Stimulated activated CD4-positive, alpha-beta T cell treated with anti-CD3 and anti-CD28 coated beads, Interleukin-1b, Interleukin-23, amount 100 ng/mL, for 48 hours (primary cell): ENCODE measurements at places on chromosomes 2 and 18.

GRCh38 chr2:175432021-175432420 is 250.5 kb upstream of the ATP5MC3 start:
- no peak for DNase-seq

GRCh38 chr2:209005371-209005770 is 418.5 kb upstream of the MAP2 start:
- no peak for DNase-seq

- no peak for DNase-seq
These were observed 5.9 kb upstream of the EFEMP1 start for GRCh38 chr2:55929476-55929875.

DNA sequence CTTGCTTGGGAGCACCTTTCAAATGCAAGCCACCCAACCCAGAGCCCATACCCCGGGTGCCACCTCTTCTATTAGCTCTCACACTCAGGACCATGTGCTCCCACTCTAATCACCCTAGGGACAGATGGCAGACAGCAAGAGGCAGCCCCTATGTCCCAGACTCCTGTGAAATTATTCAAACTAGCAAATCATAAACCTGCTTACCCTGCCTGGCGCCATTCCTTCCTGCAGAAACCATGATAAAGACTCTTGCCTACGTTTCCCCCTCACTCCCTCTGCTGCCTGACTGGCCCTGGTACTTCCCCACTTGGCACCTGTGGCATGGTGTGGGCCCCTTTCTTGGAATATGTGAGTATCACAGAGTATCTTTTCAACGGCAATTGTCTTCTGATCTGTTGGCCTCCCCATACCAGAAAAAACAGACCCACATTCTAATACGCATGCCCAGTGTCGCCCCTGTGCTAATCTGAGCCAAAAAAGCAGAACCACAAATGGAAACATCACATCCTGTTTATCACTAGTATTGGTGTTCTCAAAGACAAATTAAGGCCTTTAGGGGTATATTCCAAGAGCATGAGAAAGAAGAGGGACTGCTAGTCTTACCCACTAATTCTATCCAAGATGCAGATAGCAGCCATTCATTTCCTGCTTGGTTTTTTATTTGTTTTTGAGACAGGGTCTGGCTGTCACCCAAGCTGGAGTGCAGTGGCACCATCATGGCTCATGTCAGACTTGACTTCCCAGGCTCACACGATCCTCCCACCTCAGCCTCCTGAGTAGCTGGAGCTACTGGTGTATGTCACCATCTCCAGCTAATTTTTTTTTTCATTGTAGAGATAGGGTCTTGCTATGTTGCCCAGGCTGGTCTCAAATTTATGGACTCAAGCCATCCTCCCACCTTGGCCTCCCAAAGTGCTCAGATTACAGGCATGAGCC is 44.1 kb upstream of the TTC39C start:
- peak; percentile 48 for DNase-seq

- DNase-seq, result no peak
These were observed 51.0 kb downstream of the WDR33 start for GRCh38 chr2:127759931-127760330.

GRCh38 chr18:46051731-46052461 is 20.2 kb downstream of the PSTPIP2 start:
- DNase-seq, result no peak

DNA sequence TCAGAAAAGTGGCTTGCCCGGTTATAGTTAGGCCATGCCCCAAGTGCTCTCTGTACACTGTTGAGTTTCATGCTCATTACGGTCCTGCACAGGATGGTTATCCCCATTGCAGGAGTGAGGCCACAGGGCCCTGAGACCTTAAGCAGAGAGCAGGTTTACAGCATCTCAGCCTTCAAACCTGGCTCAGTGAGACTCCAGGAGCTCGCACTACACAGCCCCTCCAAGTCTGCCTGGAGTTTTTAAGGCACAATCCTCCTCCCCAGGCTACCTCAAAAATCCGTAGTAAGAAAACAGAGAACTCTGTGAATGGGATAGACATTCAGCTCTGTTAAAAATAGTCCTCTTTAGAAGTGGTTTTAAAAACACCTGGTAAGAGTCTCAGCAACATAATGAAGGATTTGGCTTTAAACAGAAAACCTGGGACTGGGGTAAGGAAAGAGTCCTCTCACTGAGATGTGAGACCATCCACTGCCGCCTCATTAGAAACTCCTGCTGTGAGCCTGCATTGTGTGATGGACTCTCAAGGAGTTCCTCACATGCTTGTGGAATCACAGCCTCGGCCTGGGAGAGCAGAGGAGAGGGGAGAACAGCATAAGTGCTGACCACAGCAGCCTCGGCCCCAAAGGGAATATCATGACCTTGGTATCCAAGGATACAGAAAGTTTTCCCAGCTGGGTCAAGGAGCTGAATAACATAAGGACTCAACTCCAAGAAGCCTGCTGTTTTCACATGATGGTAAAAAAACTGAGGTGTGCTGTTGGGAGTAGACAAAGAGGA is 214.8 kb downstream of the ATAD2B start:
- DNase-seq, result no peak

GRCh38 chr2:238290091-238290509 is 1.7 kb upstream of the PER2 start:
- peak; percentile 20 for DNase-seq

GRCh38 chr2:88829607-88830463 is 138.4 kb downstream of the RPIA start:
- no peak for DNase-seq

DNA sequence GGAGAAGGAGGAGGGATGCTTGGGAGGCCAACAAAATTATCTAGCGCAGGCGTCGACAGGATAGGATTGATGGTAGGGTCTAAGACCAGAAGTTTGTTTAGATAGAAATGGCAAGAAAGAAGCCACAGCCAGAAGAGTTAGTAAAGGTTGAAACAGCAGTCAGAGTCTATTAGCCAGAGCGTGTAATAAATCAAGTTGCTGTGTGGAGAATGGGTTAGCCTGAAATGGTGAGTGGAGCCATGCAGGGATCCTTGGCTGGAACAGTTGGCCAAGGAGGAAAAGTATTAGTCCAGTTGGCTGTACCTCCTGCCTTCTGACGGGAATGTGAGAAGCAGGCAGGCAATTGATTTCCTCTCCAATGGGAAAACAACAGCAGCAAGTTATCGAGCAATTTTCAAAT is 190.7 kb upstream of the CCDC68 start:
- no peak for DNase-seq

DNA sequence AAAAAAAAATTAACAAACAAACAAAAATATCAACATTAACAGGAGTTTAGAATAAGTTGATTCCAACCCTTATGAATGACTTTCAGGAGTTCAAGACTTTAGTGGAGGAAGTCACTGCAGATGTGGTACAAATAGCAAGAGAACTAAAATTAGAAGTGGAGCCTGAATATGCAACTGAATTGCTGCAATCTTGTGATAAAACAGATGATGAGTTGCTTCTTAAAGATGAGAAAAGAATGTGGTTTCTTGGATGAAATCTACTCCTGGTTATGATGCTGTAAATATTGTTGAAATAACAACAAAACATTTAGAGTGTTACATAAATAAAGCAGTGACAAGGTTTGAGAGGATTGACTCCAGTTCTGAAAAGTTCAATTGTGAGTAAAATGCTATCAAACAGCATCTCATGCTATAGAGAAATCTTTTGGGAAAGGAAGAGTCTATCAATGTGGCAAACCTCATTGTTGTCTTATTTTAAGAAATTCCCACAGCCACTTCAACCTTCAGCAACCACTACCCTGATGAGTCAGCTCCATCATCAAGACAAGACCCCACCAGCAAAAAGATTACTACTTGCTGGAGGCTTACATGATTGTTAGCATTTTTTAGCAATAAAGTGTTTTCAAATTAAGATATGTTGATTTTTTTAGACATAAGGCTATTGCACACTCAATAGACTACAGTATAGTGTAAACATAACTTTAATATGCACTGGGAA is 42.7 kb upstream of the TAF4B start:
- no peak for DNase-seq

DNA sequence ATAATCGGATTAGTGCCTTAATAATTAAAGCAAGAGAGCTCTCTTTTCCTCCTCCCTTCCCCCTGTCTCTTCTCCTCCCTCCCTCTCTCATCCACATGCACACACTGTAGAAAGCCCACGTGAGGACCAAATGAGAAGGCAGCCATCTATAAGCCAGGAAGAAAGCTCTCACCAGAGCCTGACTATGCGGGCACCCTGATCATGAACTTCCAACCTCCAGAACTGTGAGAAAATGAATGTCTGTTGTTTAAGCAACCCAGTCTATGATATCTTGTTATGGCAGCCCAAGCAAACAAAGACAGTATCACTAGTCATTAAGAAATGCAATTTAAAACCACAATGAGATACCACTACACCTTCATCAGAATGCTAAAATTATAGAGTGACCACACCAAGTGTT is 220.3 kb downstream of the EN1 start:
- DNase-seq, result no peak

- no peak for DNase-seq
These were observed 30.2 kb upstream of the HPCAL1 start for GRCh38 chr2:10272464-10272863.

DNA sequence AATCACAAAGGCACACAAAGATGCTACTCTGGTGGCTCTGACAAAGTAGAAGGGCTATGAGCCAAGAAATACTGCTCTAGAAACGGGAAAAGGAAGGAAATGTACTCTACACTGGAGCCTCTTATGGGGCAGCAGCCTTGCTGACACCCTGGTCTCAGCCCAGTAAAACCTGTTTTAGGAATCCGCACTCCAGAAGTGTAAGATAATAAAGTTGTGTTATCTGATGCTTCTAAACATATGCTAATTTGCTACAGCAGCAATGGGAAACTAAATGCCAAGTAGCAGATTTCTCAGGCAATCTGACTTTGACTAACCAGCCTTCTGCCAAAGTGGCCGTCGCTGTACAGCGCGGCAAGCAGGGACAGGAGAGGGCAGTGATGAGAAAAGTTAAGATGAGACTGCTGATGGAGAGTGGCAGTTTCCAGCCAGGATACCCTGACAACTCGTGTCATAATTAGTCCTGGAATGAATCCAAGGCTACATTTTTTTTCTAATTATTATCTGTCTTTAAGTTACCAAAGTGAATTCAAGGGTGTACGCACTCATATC is 99.0 kb downstream of the NETO1 start:
- DNase-seq, result no peak

- no peak for DNase-seq
These were observed 199.8 kb upstream of the HDAC4 start for GRCh38 chr2:239600650-239601049.

DNA sequence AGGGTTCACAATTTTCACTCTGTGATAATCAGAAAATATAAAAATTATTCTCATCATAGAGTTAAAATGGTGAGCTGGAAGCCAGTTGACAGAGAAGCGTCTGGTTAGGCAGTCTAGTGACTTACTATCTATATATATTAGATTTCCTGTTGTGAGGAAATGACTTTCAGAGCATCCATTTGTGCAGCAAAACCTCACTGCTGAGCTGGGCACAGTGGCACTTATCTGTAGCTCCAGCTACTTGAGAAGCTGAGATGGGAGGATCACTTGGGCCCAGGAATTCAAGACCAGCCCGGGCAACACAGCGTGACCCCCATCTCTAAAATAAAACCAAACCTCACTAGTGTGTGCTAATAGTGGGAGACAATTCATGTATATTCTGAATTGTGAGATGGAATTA is 7.2 kb upstream of the KIAA2012 start:
- no peak for DNase-seq

DNA sequence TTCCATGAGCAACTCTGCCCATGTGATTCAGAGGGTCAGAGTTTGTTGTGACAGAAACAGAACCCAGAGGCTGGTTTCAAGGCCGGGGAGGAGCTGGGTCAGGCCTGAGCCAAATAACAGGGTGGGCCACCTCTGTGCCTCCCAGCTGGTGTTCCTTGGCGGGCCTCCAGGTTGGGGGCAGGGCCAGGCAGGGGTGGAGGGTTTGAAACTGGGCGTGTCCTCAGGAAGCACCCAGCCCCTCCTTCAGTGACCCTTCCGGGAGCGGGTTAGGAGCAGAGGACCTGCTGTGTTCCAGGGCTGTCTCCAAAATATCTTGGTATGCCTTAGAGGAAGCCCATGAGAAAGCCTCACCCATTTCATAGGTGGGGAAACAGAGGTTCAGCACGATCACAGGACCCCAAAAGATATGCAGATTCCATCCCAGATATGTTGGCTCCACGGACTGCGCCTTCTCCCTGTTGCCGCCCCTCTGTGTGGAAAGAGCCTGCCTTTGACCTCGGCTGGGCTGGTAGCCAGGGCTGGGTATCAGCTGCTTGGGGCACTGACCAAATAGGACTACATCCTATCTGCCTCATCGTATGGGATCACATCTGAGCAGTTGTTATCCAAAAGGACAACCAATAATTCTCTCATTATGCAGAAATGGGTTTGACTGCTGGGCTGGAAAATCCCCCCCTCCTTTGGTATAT is 74.8 kb upstream of the GLI2 start:
- no peak for DNase-seq

GRCh38 chr2:1976728-1977416 is 232.6 kb upstream of the PXDN start:
- DNase-seq, result no peak

- peak; percentile 49 for DNase-seq
These were observed 8.8 kb downstream of the GKN2 start for GRCh38 chr2:68943581-68944568.

GRCh38 chr2:51231071-51231470 is 199.1 kb upstream of the NRXN1 start:
- DNase-seq, result no peak

DNA sequence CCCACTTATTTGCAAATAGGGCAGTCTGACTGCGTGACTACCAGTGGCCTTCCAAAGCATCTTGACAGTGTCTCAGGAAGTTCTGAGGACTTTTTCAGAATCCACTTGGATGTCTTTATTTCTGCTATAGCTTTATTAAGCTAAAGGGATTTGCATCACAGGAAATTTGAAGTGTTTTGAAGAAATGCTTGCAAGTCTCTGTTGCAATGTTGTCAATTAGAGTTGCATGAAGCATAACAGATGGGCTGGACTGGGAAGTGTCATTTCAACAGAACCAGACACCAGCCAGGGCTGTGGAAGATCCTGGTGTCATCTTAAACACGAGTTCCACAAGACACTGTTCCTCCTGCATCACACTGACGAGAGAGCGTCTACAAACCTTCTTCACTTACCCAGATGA is 224.5 kb downstream of the EN1 start:
- no peak for DNase-seq

GRCh38 chr2:6535572-6535971 is 330.1 kb downstream of the CMPK2 start:
- DNase-seq, result no peak

DNA sequence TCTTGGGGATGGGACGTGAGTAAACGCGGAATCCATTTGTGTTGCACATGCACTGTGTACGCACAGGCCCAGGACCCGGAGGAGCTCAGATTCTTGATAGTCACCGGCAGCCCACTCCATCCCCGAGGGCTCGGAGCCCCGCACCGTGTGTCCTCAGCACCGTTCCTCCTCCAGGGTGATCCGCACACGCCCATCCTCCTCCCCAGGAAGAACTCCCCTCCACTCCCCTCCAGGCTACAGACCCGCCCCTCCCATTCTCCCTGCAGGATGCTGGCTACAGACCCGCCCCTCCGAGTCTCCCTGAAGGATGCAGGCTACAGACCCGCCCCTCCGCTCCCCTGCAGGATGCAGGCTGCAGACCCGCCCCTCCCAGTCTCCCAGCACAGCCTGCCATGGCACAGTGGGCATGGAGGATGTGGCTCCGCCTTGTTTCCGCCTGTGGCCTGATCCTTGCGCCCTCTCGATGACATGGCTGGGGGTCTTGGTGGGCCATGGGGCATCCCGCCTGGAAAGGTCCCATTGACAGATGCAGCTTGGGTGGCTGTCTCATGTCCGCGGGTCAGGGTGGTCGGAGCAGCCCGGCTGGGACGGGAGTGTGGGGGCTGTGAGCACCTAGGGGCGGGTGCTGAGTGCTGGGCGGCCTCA is 14.1 kb downstream of the CTDP1 start:
- DNase-seq, result no peak
